ENCODE measurements at places on chromosomes 12 and 14. TPM values are rescaled to one million over a fixed set of nuclear protein-coding genes. Genes with fewer than 3 reads are reported as not detected.

RAPGEF3 gene
- total RNA-seq: 29.5 TPM

RNF10 gene
- 67.5 TPM for total RNA-seq

PKP2 gene
- total RNA-seq: 5.5 TPM

FOXG1 gene
- total RNA-seq: not detected

TAPBPL gene
- total RNA-seq: 3.9 TPM

TAS2R9 gene
- total RNA-seq: not detected

TMEM179 gene
- not detected for total RNA-seq

GPR137C gene
- 0.65 TPM for total RNA-seq

FBXW8 gene
- 8.4 TPM for total RNA-seq

NRXN3 gene
- under 0.01 TPM for total RNA-seq

SAMD15 gene
- total RNA-seq: 4.0 TPM

SERPINA4 gene
- not detected for total RNA-seq

ACSS3 gene
- total RNA-seq: 0.30 TPM

SLC41A2 gene
- 12.0 TPM for total RNA-seq

ALG10B gene
- 3.9 TPM for total RNA-seq

ERG28 gene
- total RNA-seq: 7.6 TPM

HVCN1 gene
- 7.4 TPM for total RNA-seq

RHOJ gene
- 40.3 TPM for total RNA-seq

SMCO2 gene
- not detected for total RNA-seq

LRTM2 gene
- not detected for total RNA-seq

WIF1 gene
- not detected for total RNA-seq

SLC39A5 gene
- not detected for total RNA-seq

ZNF641 gene
- 4.2 TPM for total RNA-seq

PLEKHG3 gene
- total RNA-seq: 4.1 TPM

AICDA gene
- not detected for total RNA-seq

TAC3 gene
- total RNA-seq: not detected

SDR9C7 gene
- total RNA-seq: not detected

KRT77 gene
- total RNA-seq: not detected

NEUROD4 gene
- not detected for total RNA-seq

SLC17A8 gene
- not detected for total RNA-seq

OLR1 gene
- total RNA-seq: not detected

NANOG gene
- total RNA-seq: not detected

HRK gene
- not detected for total RNA-seq

LMNTD1 gene
- not detected for total RNA-seq

CLEC2A gene
- total RNA-seq: not detected

C12orf50 gene
- not detected for total RNA-seq

KIF21A gene
- 1.6 TPM for total RNA-seq

RTL1 gene
- not detected for total RNA-seq

OTOGL gene
- 1.8 TPM for total RNA-seq

CD163L1 gene
- total RNA-seq: 5.8 TPM

LRRIQ1 gene
- total RNA-seq: 0.65 TPM

PLCZ1 gene
- total RNA-seq: under 0.01 TPM

OVCH1 gene
- total RNA-seq: not detected
